ENCODE measurements at places on chromosomes 7 and 10.

- no peaks in the 10 kb centered on the region for H3K36me3 ChIP-seq
- H3K4me3 ChIP-seq, result no peak overlapping the region
- H3K27me3 ChIP-seq, result peaks cover 14% of the 10 kb centered on the region
Measured at GRCh38 chr7:50262916-50263690, 41.4 kb upstream of the IKZF1 start.

DNA sequence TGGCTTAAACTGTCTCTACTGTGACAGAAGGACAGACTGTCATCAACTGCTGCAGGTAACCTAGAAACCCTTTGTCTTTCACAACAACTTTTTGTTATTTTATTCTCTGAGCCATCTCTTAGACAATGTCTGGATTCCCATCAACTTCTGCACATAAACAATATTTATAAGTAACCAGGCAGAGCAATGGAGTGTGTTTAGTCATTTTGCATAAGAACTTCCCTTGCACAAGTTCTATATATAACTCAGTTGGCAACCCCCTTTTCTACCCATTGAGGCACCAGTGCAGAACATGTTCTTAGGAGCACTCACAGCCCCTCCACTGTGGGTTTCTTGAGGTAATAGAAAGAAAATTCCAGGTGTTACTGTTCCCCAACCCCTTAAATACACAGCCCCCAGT is 65.0 kb upstream of the IL6 start:
- peaks cover 25% of the 10 kb centered on the region for H3K4me1 ChIP-seq
- no peaks in the 10 kb centered on the region for H3K27me3 ChIP-seq
- H3K4me3 ChIP-seq, result no peak overlapping the region
- H3K27ac ChIP-seq, result no peak overlapping the region

GRCh38 chr7:36904101-36904500 is 179.8 kb upstream of the AOAH start:
- H3K4me3 ChIP-seq, result no peak overlapping the region
- H3K36me3 ChIP-seq, result no peaks in the 10 kb centered on the region
- H3K4me1 ChIP-seq, result no peaks in the 10 kb centered on the region

DNA sequence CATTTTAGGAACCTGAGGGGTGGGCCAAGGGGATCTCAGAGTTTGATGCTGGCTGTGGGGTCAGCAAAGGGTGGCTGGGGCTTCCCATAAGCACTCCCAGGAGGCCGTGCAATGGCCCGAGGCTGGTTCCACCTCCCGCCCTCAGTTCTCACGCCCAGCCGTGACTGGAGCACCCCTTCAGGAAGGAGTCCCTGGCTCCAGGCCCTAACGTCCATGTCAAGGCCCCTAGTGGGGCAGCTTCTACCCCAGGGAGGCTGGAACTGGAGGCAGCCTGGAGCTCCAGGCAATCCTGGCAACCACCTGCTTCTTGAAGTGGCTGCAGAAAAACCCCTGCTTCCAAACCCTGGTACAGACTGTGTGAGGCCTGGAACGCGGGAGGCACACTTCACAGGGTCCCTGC is 165.5 kb downstream of the DIP2C start:
- no peak overlapping the region for H3K27ac ChIP-seq
- H3K27me3 ChIP-seq, result no peaks in the 10 kb centered on the region
- no peaks in the 10 kb centered on the region for H3K36me3 ChIP-seq
- H3K4me3 ChIP-seq, result no peak overlapping the region

GRCh38 chr10:126905776-126906703 is 812 bp downstream of the DOCK1 start:
- H3K36me3 ChIP-seq, result peaks cover 4% of the 10 kb centered on the region
- H3K4me3 ChIP-seq, result peak overlapping the region; percentile 82
- DNase-seq, result no peak
- H3K4me1 ChIP-seq, result peaks cover 35% of the 10 kb centered on the region
- H3K27me3 ChIP-seq, result no peaks in the 10 kb centered on the region
- peak overlapping the region; percentile 63 for H3K27ac ChIP-seq

- no peaks in the 10 kb centered on the region for H3K36me3 ChIP-seq
- no peak overlapping the region for H3K27ac ChIP-seq
- H3K4me1 ChIP-seq, result no peaks in the 10 kb centered on the region
- H3K27me3 ChIP-seq, result peaks cover 5% of the 10 kb centered on the region
Measured at GRCh38 chr7:47887016-47887640, 61.1 kb downstream of the PKD1L1 start.

DNA sequence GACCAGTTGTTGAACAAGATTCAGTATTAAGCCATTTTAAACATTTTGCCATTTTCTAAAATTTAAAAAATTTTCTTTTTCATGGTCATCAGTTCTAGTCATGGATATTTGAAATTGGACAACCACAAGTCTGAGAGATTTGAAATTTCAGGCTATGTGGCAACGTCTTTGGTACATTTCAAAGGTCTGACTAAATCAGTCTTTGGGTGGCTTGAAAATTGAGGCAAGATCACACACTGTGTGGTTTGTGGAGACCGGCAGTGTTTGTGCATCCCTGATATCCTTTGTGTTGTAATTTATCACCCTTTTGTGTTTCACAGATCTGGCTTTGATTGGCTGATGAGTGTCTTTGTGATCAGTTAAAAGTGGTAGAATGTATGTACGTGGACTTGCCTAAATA is 35.7 kb downstream of the CCAR1 start:
- H3K4me1 ChIP-seq, result no peaks in the 10 kb centered on the region
- no peaks in the 10 kb centered on the region for H3K27me3 ChIP-seq
- H3K36me3 ChIP-seq, result peaks cover 97% of the 10 kb centered on the region
- H3K27ac ChIP-seq, result no peak overlapping the region
- no peak overlapping the region for H3K4me3 ChIP-seq

GRCh38 chr10:104002911-104003310 is 36.0 kb downstream of the SLK start:
- no peak overlapping the region for H3K4me3 ChIP-seq
- H3K27ac ChIP-seq, result no peak overlapping the region
- H3K4me1 ChIP-seq, result no peaks in the 10 kb centered on the region
- H3K36me3 ChIP-seq, result peaks cover 98% of the 10 kb centered on the region
- DNase-seq, result no peak
- no peaks in the 10 kb centered on the region for H3K27me3 ChIP-seq

DNA sequence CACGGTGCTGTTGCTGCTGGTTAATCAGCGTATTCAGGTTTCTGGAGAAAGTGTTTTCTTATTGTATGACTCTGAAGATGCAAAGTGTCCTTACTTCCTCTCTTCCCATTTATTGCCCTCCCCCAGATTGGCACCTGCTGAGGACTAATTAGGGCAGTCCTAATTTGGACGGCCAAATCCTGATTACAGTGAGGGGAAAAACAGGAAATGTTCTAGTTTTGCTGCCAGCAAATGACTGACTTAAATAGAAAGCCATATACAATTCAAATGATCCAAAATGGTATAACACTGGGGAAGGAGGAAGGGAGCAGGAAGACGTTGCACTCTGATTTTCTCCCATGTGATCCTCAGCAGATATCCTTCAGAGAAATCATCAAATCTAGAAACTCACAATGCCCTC is 222.4 kb upstream of the LRGUK start:
- no peak for DNase-seq
- H3K4me3 ChIP-seq, result no peak overlapping the region
- no peaks in the 10 kb centered on the region for H3K4me1 ChIP-seq
- H3K36me3 ChIP-seq, result no peaks in the 10 kb centered on the region

- H3K4me3 ChIP-seq, result no peak overlapping the region
- no peaks in the 10 kb centered on the region for H3K36me3 ChIP-seq
- H3K27me3 ChIP-seq, result no peaks in the 10 kb centered on the region
- H3K4me1 ChIP-seq, result no peaks in the 10 kb centered on the region
Measured at GRCh38 chr7:158112571-158113320, 474.9 kb downstream of the PTPRN2 start.

DNA sequence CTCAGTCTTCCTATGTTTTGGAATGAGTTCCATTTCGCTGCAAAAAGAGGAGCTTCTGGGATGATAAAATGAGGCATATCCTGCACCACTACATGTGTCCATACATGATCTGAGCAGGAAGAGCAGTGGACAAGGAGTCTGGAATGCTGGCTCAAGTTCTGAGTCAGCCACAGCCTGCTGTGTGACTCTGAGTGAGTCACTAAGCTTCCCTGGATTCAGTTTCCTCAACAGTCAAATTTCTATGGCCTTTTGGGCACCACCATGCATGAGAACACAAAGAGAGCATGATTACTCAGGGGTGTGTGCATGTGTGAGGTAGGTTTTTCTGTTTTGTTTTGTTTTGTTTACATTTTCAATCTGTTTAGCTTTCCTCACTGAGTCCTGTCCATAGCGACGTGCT is 254.6 kb downstream of the ANKRD30A start:
- H3K4me1 ChIP-seq, result peaks cover 12% of the 10 kb centered on the region
- H3K36me3 ChIP-seq, result no peaks in the 10 kb centered on the region
- peak; percentile 66 for DNase-seq
- H3K4me3 ChIP-seq, result no peak overlapping the region
- no peaks in the 10 kb centered on the region for H3K27me3 ChIP-seq

GRCh38 chr7:88206254-88206653 is 13.6 kb downstream of the SRI start:
- no peak overlapping the region for H3K27ac ChIP-seq
- H3K4me3 ChIP-seq, result no peak overlapping the region
- H3K27me3 ChIP-seq, result no peaks in the 10 kb centered on the region
- peaks cover 79% of the 10 kb centered on the region for H3K36me3 ChIP-seq
- no peaks in the 10 kb centered on the region for H3K4me1 ChIP-seq
- DNase-seq, result no peak

DNA sequence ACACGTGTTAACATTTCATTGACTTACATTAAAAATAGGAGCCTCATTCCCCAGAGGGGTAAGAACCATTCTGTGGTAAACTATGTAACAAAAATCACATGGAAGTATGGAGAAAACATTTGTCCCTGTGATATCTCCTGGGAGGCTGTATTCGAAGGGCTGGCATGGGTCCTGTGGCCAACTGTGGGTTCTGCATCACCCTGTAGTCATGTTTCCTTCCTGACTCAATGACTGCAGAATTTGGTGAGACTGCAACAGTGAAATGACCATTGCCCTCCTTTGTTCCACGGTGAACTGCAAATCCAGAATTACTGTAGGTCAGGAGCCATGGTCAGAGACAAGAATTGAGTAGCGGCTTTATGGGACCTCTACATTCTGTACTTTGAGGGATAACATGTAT is 3.6 kb upstream of the ZEB1 start:
- no peak overlapping the region for H3K4me3 ChIP-seq
- DNase-seq, result no peak
- H3K36me3 ChIP-seq, result no peaks in the 10 kb centered on the region
- H3K27me3 ChIP-seq, result peaks cover 6% of the 10 kb centered on the region
- peaks cover 8% of the 10 kb centered on the region for H3K4me1 ChIP-seq

- H3K4me3 ChIP-seq, result no peak overlapping the region
- DNase-seq, result no peak
- no peaks in the 10 kb centered on the region for H3K27me3 ChIP-seq
- H3K4me1 ChIP-seq, result no peaks in the 10 kb centered on the region
Measured at GRCh38 chr7:29463504-29464158, 100.0 kb upstream of the PRR15 start.

- no peak overlapping the region for H3K27ac ChIP-seq
- no peaks in the 10 kb centered on the region for H3K4me1 ChIP-seq
- no peak overlapping the region for H3K4me3 ChIP-seq
- DNase-seq, result peak; percentile 19
Measured at GRCh38 chr10:103543617-103544525, 50.4 kb downstream of the NEURL1 start.

DNA sequence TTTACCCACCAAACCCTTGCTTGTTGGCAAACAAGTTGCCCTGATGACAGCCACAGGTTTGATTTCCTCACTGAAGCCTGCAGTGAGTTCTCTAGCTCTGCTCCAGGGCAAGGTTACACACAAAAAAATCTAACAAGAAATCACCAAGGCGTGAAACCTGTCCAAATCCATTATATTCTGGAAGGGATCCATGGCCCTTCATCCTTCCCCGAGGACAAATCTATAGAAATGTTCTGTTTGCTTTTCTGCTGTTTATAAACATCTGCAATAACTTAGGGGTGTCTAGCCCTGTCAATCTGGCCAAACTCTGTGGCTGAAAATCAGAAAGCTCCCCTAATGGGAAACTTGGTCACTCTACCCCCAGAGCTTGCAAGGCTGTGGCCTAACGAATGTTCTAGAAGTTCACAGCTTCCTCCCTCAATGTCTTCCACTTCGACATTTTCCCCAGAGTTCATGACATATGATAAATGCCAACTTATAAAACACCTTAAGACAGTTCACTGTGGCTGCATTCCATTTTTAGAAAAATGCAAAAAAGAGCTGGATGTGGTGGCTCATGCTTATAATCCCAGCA is 164.5 kb downstream of the PRPF18 start:
- no peak overlapping the region for H3K4me3 ChIP-seq
- no peaks in the 10 kb centered on the region for H3K36me3 ChIP-seq
- no peaks in the 10 kb centered on the region for H3K27me3 ChIP-seq
- DNase-seq, result no peak
- H3K27ac ChIP-seq, result no peak overlapping the region
- peaks cover 4% of the 10 kb centered on the region for H3K4me1 ChIP-seq

DNA sequence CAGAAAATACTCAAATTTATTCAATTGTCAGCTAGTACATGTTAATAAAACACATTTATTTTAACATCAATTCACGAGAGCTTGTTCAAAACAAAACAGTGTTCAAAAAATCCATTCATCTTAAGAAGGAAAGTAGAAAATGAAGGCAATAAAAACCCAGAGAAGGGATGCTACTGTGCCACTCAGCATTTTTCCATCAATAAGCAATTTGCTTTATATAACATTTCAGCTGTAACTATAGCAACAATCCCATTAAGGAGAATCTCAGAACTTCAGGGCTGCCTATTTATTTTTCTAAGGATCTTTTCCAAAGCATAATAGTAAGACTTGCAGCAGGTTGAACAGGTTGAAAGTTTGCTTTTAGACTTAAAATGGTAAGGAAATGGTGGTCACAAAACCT is 190.5 kb downstream of the PCLO start:
- H3K4me3 ChIP-seq, result no peak overlapping the region
- H3K36me3 ChIP-seq, result no peaks in the 10 kb centered on the region
- H3K27me3 ChIP-seq, result no peaks in the 10 kb centered on the region
- peaks cover 7% of the 10 kb centered on the region for H3K4me1 ChIP-seq
- DNase-seq, result no peak

- no peak overlapping the region for H3K27ac ChIP-seq
- H3K27me3 ChIP-seq, result no peaks in the 10 kb centered on the region
- peaks cover 28% of the 10 kb centered on the region for H3K36me3 ChIP-seq
- H3K4me1 ChIP-seq, result no peaks in the 10 kb centered on the region
- DNase-seq, result no peak
Measured at GRCh38 chr7:158944195-158944594, 87.8 kb downstream of the DYNC2I1 start.

- H3K27me3 ChIP-seq, result no peaks in the 10 kb centered on the region
- H3K4me3 ChIP-seq, result no peak overlapping the region
- DNase-seq, result no peak
- H3K4me1 ChIP-seq, result no peaks in the 10 kb centered on the region
- H3K27ac ChIP-seq, result no peak overlapping the region
- 0 out of 2 replicates have a peak, but pooled peaks cover 4% of the 10 kb centered on the region for H3K36me3 ChIP-seq
Measured at GRCh38 chr7:22154143-22154529, 202.8 kb downstream of the RAPGEF5 start.

DNA sequence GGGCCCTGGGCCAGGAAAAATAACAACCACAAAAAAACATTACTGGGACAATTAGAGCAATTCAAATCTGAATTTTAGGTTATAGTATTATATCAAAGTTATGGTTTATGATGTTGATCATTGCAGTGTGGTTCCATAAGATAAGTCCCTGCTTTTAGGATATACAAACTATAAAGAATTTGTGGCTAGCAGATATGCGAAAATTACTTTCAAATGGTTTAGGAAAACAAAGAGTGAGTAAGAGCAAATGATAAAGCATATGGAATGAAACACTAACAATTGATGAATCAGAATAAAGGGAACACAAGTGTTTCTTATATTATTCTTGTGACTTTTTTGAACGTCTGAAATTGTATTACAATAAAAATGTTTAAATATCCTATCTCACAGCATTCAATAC is 64.4 kb upstream of the HECTD2 start:
- no peak overlapping the region for H3K4me3 ChIP-seq
- H3K36me3 ChIP-seq, result no peaks in the 10 kb centered on the region
- peak overlapping the region; percentile 16 for H3K27ac ChIP-seq
- peaks cover 36% of the 10 kb centered on the region for H3K4me1 ChIP-seq
